ENCODE measurements at places on chromosomes 5 and 9.
A peak's percentile ranks its signal among the peaks of the same experiment; 100 is the strongest.

GRCh38 chr9:109903515-109904138 is 123.6 kb downstream of the PALM2AKAP2 start:
- DNase-seq: peak; percentile 13
- no peaks in the 10 kb centered on the region for H3K27me3 ChIP-seq
- no peaks in the 10 kb centered on the region for H3K36me3 ChIP-seq
- peaks cover 5% of the 10 kb centered on the region for H3K4me1 ChIP-seq
- no peak overlapping the region for H3K27ac ChIP-seq
- H3K4me3 ChIP-seq: no peak overlapping the region

GRCh38 chr9:37187713-37188439 is 67.5 kb downstream of the ZCCHC7 start:
- H3K27me3 ChIP-seq: no peaks in the 10 kb centered on the region
- no peak overlapping the region for H3K4me3 ChIP-seq
- peaks cover 3% of the 10 kb centered on the region for H3K36me3 ChIP-seq

DNA sequence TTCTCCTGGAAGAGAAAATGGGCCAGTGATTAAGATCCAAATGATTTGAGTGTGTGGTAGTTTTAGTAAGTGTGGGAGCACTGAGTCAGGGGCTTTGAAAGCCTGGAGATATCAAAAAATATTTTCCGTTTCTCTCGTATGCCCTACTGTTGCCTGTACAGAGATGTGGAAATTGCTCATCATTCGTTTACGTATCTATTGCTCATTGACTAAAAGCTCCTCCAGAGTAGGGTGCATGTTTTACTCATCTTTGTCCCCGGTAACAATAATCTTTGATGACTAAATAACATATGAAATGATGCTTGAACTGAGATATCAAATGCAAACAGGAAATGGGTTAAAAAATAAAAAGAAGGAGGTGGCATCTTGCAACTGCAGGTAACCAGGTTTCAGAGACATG is 114.2 kb upstream of the FST start:
- no peaks in the 10 kb centered on the region for H3K36me3 ChIP-seq
- no peaks in the 10 kb centered on the region for H3K4me1 ChIP-seq
- no peaks in the 10 kb centered on the region for H3K27me3 ChIP-seq
- no peak overlapping the region for H3K27ac ChIP-seq
- DNase-seq: no peak

- no peaks in the 10 kb centered on the region for H3K4me1 ChIP-seq
- no peak overlapping the region for H3K4me3 ChIP-seq
- H3K27me3 ChIP-seq: no peaks in the 10 kb centered on the region
- DNase-seq: no peak
These were observed 404.2 kb downstream of the DNAH5 start for GRCh38 chr5:13540168-13540750.

GRCh38 chr5:68459093-68459809 is 243.7 kb downstream of the PIK3R1 start:
- H3K4me1 ChIP-seq: peaks cover 6% of the 10 kb centered on the region
- no peak overlapping the region for H3K4me3 ChIP-seq
- no peak for DNase-seq

DNA sequence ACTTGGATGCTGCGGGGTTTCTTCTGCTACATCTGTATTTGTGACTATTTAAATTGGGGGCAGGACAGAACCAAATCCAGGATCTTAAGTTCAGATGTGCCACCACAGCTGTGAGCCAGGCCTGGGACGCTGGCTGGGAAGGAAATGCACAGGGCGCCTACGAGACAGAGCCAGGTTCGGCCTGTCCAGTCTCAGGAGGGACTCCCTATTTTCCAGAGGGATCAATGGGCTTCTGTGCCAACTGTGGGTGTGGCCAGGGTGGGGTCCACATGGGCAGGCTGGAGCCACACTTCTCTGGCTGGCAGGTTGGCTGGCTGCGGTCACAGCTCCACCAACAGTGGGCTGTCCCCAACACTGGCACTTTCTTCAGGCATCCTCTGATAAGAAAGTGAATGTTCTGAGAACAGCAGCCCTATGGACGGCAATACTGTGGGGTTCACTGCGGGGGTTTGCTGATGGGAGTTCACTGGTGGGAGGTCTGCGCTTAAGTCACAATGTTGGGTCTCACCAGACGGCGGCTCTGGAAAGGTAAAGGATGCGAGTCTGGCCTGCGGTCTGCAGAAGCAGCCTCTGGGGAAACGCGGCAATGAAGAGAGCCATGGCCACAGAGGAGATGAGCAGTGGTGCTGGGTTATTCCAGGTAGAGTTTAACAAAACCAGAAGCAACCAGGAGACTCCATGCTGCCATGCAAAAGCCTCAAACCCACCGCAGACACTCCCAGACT is 78.1 kb downstream of the DAP start:
- no peak overlapping the region for H3K27ac ChIP-seq
- H3K36me3 ChIP-seq: 0 out of 2 replicates have a peak, but pooled peaks cover 3% of the 10 kb centered on the region
- H3K27me3 ChIP-seq: no peaks in the 10 kb centered on the region
- no peak overlapping the region for H3K4me3 ChIP-seq
- H3K4me1 ChIP-seq: no peaks in the 10 kb centered on the region
- no peak for DNase-seq

- no peak for DNase-seq
- peaks cover 6% of the 10 kb centered on the region for H3K4me1 ChIP-seq
- H3K36me3 ChIP-seq: no peaks in the 10 kb centered on the region
- no peak overlapping the region for H3K27ac ChIP-seq
These were observed 8.1 kb upstream of the ENTPD8 start for GRCh38 chr9:137449081-137449844.

DNA sequence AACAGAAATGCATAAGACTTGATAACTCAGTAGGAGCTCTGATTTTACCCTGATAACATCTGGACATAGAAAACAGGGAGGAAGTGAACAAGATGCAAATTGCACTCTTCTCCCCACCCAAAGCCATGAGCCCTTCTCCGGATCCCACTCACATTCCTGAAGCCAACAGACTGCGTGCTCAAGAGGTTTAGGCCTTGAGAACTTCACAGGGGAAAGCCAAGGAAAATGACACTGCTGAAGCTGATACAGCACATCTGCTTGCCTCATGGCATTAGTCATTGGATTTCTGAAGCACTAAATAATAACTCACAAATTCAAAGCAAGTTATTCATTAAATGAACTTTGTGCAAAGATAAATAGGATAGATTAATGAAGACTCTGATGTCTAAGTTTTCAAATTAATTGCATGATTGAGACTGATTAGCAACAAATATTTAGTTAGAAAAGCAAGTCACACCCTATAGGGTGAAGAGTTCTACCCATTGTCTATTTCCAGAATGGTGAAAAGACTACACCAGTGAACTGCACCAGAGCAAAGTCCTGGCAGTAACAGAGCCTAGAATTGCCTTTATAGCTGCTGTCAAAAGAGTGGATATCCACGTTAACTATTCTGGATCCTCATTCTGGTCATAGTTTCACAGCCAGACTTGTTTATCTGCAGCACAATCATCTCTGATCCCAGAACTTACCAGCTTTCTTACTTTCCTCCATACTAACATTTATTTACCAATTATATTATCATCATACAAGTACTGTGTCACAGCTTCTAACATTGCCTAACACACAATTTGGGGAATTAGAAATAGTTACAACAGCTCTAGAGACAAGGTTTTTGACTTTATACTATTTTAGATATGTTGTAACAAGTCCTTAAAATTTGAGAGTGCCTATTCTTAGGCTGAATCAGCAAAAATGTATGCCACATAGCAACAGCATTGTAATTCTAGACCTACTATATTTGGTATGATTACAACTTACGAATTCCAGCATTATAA is 432.1 kb upstream of the RGMB start:
- H3K36me3 ChIP-seq: no peaks in the 10 kb centered on the region
- DNase-seq: no peak
- no peak overlapping the region for H3K27ac ChIP-seq
- H3K27me3 ChIP-seq: no peaks in the 10 kb centered on the region
- H3K4me3 ChIP-seq: no peak overlapping the region

DNA sequence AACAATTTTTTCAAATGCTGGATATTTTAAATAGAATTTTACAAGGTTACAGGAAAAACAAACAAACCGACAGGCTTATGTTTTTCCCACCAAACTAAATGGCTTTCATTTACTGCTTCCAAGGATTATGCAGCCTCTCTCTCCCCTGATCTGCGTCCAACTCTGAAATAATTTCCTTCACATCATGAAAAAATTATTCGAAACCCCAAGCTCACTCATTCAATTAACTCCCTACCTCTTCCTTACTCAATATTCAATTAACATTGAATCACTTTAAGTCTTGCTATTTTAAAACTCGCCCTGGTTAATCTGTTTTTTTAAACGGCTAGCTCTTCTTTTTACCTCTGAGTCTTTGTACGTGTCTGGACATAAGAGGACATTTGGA is 336.2 kb downstream of the AGTPBP1 start:
- no peaks in the 10 kb centered on the region for H3K4me1 ChIP-seq
- H3K36me3 ChIP-seq: no peaks in the 10 kb centered on the region
- H3K4me3 ChIP-seq: no peak overlapping the region
- DNase-seq: no peak
- H3K27ac ChIP-seq: no peak overlapping the region
- no peaks in the 10 kb centered on the region for H3K27me3 ChIP-seq

DNA sequence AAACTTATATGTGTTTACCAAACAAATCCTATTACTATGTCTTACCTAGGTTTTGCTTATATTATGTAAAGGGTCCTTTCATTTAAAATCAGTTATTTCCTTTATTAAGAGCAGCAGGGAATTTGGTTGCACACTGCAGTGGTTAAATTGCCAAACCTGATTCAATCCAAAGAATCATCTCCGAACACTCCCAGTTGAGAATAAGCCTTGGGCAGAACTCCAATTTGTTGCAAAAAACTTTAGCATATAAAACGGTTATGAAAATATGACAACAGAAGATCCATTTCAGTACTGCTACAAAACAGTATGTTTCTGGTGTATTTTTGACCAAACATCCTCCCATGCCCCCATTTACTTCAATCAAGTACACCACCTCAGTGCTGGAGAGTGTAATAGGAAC is 587.0 kb upstream of the GRAMD2B start:
- H3K4me3 ChIP-seq: no peak overlapping the region
- H3K4me1 ChIP-seq: peaks cover 8% of the 10 kb centered on the region
- no peaks in the 10 kb centered on the region for H3K27me3 ChIP-seq
- H3K36me3 ChIP-seq: no peaks in the 10 kb centered on the region

DNA sequence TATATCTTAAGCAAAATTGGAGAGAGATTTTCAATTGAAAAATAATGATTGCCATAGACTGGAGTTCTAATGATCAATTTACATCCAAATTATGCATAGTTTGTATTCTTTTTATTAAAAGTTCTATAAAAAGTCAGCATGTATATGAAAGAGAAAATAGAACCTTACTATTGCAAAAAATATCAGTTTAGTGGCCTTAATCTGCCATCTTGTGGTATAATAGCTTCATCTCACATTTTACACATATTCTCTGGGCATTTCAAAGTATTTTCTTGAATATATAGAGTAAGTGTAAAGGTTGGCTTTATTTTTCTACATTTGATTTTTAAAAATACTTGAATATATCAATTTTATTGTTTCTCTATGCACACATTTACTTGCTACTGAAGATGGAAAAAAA is 1858.6 kb upstream of the CDH9 start:
- DNase-seq: no peak
- H3K27ac ChIP-seq: no peak overlapping the region
- no peaks in the 10 kb centered on the region for H3K36me3 ChIP-seq
- no peak overlapping the region for H3K4me3 ChIP-seq

- no peaks in the 10 kb centered on the region for H3K27me3 ChIP-seq
- peaks cover 16% of the 10 kb centered on the region for H3K4me1 ChIP-seq
- peak; percentile 49 for DNase-seq
- H3K36me3 ChIP-seq: no peaks in the 10 kb centered on the region
- H3K4me3 ChIP-seq: no peak overlapping the region
These were observed 55.6 kb downstream of the ARHGEF37 start for GRCh38 chr5:149636861-149637246.
